Activated CD4-positive, alpha-beta T cell treated with anti-CD3 and anti-CD28 coated beads, Interleukin-2, amount 50 U/mL, for 16 hours (primary cell): ENCODE measurements at places on chromosomes 2 and 18.

- no peak for DNase-seq
Measured at GRCh38 chr2:29000481-29000880, 19.4 kb downstream of the TOGARAM2 start.

DNA sequence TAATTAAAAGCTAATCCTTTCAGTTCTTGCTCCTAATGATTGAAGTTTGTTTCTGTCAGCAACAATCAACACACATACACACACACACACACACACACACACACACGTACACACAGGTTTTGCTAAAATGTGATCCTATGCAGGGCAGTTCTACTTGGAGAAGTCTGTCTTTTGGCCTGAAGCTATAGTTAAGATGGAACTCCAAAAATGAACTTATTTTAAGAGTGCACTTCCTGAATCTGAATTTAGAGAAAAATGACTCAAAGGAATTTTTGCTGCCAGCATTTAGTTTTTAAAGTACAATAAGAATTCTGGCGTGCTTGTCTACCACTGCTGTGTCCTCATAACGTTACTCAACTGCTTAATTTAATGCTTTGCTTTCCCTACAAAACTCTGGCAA is 6.6 kb downstream of the GALNT5 start:
- no peak for DNase-seq

- no peak for DNase-seq
Measured at GRCh38 chr2:153864022-153864421, 7.7 kb upstream of the GALNT13 start.

GRCh38 chr2:85254540-85255300 is 73.1 kb downstream of the TGOLN2 start:
- no peak for DNase-seq

DNA sequence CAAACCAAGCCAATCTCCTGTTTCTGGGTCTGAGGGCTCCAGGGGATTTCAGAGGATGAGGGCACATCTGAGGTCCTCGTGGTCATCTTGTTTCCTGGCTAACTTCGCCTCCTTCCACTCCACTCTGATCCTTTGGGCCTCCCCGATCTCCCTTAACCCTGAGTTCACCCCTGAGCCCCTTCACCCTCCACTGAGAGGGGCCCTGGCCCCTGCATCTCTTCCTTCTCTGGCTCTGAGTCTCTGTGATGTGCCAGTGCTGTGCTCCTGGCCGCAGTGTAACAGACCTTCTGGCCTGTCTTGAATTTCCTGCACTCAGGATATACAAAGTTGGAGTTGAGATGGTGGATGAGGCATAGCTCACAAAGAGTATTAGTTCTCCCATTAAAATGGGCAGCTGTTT is 84.7 kb upstream of the BOD1L2 start:
- no peak for DNase-seq

DNA sequence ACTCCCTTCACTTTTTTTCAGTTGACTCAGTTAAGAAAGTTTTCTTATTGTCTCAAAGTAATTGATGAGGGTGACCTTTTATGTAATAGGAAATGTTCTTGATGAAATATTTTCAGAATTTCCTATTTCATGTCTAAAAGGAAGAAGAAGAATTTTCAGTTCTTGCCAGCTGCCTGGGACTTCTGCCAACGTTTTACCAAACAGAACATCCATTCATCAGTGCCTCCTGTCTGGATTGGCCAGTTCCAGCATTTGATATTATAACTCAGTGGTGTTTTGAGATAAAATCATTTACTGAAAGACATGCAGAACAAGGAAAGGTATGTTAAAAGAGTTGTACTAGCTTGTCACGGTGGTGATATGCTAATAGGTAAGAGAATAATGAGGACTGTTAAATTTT is 104.7 kb upstream of the MYO3B start:
- DNase-seq: no peak

DNA sequence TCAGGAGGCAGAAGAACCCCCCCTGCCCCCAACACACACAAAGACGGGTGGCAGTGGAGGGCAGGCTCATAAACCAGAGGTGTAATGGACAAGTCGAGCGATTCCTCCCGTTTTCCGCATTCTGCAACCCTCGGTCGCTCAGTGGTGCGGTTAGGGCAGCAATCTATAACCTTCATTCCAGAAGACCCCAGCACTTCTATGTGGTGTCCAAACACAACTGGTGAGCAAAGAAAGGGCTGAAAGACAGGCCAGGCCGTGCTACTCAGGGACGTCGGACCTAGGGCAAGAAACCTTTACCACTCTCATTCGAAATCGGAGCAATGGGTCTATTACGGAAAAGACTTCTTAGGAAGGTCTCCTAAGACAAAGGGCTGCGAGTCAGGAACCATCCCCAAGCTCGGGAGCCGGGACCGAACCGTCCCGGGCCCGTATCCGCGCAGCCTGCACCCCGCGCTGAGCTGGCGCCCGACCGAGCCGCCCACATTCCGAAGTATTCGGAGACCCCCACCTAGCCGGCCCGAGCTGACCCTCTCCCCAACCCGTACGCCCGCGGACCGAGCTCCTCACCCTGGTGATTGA is 568 bp downstream of the ARL5A start:
- no peak for DNase-seq

GRCh38 chr18:383135-383534 is 115.3 kb upstream of the THOC1 start:
- no peak for DNase-seq

GRCh38 chr18:32298171-32298667 is 108.4 kb downstream of the MEP1B start:
- DNase-seq: no peak

GRCh38 chr2:201798252-201798913 is 8.0 kb upstream of the CDK15 start:
- no peak for DNase-seq

- no peak for DNase-seq
Measured at GRCh38 chr2:186717320-186718007, 23.6 kb downstream of the FAM171B start.

- DNase-seq: no peak
Measured at GRCh38 chr18:43916984-43917383, 639.7 kb upstream of the SYT4 start.

DNA sequence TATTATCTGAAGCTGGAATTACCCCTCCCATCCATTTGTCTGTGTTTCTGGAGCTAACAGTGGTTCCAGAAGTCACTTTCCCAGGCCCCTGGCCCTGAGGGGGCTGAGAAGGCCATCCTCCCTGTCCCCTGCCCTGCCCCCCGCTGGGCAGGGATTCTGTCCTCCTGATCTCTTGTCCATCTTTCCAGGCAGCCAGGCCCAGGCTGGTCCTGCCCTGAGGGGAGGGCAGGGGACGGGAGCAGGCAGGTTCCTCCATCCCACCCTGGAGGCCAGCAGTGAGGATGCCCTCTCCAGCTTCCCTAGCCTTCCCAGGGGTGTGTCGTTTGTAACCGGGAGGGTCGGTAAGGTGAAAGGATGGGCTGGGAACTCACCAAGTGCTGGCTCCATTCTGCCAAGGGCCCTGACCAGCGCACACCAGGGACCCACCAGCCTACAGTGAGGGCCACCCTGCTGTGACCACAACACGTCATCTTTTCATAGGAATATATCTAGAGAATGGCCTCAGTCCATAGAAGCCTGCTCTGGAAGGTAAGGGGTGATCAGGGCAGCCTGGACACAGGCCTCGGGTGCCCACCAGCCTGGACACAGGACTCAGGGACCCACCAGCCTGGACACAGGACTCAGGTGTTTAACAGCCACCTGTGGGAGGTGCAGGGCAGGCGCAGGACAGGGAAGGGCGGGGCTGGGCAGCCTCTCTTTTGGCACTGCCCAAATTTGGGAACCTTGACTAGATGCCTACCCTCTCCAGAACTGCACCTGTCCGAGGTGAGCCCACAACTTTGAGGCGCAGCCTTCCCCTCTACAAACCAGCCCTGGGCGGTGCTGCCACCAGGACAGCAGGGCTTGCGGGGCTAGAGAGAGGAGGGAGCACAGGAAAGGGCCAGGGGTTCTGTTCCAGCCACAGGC is 35.8 kb upstream of the GPC1 start:
- DNase-seq: no peak

DNA sequence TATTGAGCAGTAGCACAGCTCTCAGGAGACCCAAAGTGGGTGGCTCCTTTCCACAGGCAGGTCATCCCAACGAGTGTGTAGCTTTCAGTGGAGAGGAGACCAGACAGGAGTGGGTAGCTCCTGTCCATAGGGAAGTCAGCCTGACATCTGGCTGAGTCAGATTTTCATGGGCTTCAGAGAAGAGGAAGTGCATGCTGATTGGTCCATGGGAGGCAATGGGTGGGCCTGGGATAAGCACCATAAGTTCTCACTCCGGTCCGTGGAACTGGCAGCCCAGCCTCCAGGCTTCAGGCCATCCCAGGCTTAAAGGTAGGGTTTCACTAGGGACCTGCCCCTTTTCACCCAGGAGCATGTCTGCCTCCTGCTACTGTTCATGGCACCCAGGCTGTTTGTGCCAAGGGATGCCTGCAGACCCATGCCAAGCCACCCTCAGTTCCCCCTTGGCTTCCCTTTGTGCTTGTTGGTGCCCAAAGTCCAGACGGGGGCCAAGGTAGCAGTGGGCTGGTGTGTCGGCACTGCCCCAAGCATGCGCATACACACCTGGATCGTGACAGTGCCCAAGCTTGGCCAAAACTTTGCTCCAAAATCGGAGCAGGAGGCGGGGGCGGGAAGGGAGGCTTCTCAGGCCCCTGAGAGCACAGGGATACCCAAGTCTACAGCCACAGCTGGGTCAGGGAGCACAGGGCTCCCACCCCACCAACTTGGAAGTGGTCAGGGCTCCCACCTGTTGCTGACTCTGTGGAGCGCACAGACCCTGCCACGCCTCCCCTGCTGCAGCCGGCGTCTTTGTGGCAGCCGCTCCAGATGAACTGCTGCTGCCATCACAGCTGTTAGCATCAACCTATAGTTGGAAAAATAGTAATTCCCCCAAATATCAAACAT is 26.4 kb downstream of the MARCHF7 start:
- DNase-seq: no peak

- DNase-seq: no peak
Measured at GRCh38 chr2:220894069-220894468, 678.0 kb downstream of the EPHA4 start.

GRCh38 chr2:239959059-239959971 is 65.8 kb downstream of the NDUFA10 start:
- DNase-seq: no peak

GRCh38 chr2:40113272-40113968 is 334.4 kb upstream of the THUMPD2 start:
- no peak for DNase-seq

DNA sequence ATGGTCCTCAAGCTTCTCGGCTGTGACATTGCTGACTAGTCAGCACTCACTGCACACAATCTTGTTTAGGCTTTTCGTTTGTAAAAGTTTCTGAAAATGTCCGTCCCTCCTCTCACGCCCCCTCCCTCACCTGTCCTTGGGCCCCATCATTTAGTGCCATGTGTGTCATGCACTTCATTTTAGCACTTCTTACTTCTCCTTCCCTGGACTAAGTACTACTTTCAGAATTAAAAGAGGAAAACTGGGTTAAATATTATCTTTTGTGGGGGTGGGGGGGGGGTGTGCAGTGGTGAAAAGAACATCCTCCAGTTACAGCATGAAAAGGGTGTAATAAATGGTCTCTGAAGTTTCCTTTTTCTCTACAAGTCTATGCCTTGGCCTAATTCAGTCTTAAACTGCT is 182.0 kb upstream of the SP5 start:
- DNase-seq: no peak

DNA sequence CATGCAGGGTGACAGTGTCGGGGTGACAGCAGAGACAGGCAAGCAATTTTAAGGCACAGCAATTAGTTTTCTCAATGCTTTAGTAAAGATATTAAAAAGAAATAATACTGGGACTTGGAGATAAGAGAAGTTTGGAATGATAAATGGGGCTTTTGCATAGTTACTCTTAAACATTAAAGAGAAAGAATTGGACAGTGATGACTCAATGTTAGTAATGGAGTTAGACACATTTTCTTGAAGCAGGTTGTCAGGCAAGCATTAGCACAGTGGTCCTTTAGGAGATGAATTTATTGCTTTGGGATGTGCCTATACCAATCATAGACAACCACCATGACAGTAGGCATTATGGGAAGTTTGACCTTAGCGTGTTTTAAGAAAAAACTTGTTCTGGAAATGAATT is 228.3 kb upstream of the RAB12 start:
- DNase-seq: no peak

- DNase-seq: no peak
Measured at GRCh38 chr2:132782176-132782783, 112.3 kb upstream of the LYPD1 start.

DNA sequence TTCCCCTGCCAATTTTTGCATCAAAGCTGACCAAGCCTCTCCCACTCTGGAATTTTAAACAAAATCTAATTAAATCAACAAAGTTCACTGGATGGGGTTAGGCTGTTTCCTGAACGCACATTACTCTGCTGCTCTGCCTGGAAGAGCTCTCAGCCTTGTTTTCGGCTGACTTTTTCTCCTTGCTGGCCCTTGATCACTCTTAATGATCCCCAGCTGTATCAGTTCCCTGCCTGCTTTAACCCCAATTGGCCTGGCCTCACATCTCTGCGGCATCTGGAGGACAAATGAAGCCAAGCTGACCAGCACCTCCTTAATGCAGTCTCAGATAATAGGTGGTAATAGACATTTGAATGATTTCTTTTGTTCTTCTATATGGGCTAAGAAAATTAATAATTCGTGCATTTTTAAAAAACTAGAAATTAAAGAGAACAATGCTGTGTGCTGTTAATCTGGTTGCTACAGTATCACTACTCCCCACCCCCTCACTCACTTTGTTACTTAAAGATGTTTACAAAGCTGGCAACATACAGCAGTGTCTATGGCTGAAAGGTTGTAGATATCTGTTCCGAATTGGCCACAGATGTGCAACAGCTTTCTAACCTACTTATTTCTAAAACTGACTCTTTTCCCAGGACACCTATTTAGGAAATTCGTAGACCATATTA is 415.2 kb upstream of the KCNH7 start:
- no peak for DNase-seq

DNA sequence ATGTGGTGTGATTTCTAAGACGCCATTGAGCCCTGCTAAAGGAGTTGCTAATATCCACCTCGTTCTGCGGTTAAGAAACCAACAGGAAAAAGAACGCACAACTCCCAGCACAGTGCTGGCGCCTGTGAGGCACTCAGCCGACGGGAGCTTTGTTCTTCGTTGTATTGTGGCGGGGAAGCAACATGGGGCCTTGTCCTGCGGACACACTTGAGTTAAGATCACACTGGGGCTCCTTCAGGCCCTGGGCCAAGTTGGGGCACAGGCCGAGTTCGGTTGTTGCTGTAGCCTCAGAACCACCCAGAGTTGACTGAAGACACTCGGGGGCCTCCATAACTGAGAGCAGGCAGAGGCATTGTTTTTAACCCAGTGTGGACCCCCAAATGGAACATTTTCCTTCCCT is 30.6 kb upstream of the CD8A start:
- no peak for DNase-seq
